GM10248 (cell line): ENCODE measurements at places on chromosomes 16 and 17.

GRCh38 chr16:54422159-54422558 lies 135.6 kb upstream of the IRX3 start:
- DNase-seq: no peak

DNA sequence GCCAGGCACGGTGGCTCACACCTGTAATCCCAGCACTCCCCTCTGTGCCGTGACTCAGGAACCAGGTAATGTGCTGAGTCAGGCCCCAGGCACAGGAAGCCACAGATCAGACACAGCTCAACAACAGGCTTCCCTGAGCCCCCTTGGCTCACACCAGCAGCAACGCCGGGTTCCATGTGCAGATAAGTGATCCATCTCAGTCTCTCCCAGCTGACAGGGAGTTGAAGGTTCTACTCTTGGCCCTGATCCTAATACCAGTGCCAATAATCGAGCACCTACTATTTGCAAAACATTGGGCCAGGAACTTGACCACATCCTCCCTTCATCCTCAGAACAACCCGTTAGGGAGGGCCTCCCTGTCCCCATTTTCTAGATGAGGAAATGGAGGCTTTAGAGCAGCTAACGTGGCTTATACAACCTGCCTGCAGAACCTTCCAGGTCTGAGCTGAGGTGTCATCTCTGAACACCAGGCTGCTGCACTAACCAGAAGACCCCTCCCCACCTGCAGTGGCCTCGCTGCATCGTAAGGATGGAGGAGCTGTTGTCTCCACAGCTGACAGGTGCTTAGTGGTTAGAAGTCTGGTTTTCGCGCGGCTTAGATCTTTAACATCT lies 64.8 kb upstream of the AMZ2 start:
- DNase-seq: peak; percentile 60

GRCh38 chr17:32623196-32623595 lies 136.4 kb downstream of the CDK5R1 start:
- DNase-seq: no peak

GRCh38 chr17:73043686-73044581 lies 48.6 kb downstream of the SLC39A11 start:
- DNase-seq: no peak

- DNase-seq: no peak
These were observed 902 bp downstream of the DLX4 start for GRCh38 chr17:49969795-49970389.

DNA sequence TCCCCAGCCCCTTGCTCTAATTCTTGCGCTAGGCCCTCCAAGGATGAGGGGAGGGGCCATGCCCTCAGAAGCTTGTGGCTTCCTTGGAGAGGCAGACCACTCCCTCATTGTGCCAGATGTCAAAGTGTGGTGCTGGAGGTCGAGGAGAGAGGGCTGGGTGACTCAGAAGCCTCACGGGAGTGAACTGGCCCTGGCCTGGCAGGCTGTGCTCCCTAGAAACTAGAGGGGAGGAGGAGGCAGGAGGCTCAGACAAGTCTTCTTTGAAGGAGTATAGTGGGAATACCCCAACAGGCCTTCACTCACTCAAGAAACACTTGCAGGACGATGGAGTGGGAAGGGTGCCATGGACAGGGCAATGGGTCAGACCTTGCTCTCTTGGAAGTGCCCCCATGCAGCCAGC lies 18.5 kb downstream of the ANKRD40 start:
- DNase-seq: no peak

DNA sequence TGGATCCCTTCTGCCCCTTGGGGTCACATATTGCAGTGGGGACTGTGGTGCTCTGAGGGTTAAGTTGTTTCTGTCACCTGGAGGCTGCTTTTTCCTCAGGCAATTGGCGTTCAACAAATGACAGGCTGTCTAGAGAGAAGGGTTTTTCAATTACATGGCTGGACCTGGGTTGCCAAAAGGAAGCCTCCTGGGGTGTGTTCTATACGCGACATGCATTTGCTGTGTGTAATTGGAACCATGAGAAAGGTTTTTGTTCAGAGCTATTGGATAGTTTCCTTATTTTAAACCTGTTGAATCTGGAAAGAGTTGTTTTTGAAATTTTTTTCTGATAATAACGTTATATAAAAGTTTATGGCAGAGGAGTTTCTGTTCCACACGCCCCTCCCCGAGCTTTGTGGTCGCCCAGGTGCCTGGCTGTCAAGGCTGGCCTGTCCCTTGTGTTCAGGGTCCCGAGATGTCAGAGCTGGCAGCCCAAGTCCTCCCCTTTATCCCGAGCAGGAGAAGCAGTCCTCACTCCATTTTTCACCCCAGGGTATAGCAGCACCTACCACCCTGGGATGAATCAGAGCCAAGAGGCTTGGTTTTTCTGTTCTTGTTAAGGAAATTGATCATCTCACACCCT lies 26.1 kb upstream of the ZNF750 start:
- DNase-seq: no peak

- DNase-seq: peak; percentile 94
These were observed at the start of gene PGAP6 for GRCh38 chr16:381789-382717. PGAP6 (minus strand) TSS chr16:381978; CDS start chr16:381821, 157 bp downstream.

DNA sequence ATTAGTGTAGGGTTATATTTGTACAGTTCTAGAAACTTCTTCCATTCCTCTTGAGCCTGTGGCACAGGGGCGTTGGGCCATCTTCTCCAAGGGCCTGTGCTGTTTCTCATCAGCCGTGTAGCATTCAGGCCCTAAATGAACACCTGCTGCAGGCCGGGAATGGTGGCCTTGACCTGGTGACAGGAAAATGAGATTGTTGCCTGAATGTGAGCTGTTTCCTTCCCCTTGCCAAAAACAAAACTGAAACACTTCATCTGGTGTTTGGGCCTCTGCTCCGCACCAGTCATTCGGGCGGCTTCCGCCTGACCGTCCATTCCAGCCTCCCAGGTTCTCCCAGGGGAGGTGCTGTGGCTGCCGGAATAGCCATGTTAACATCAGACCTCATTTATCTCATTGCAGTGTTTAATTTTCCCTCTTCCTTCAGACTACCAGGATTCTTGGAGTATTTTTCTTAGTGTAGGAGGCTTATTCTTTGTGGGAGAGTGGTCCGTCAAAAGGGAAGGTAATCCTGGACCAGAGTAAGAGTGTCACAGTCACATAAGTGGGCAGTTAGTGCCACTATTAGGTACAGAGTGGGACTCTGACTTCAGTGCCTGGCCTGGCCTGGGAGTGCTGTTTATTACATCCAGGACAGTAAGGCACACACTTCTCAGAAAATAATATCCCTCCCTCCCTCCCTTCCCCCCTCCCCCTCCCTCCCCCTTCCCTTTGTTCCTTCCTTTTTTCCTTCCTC lies 61.9 kb downstream of the WWP2 start:
- DNase-seq: peak; percentile 81

DNA sequence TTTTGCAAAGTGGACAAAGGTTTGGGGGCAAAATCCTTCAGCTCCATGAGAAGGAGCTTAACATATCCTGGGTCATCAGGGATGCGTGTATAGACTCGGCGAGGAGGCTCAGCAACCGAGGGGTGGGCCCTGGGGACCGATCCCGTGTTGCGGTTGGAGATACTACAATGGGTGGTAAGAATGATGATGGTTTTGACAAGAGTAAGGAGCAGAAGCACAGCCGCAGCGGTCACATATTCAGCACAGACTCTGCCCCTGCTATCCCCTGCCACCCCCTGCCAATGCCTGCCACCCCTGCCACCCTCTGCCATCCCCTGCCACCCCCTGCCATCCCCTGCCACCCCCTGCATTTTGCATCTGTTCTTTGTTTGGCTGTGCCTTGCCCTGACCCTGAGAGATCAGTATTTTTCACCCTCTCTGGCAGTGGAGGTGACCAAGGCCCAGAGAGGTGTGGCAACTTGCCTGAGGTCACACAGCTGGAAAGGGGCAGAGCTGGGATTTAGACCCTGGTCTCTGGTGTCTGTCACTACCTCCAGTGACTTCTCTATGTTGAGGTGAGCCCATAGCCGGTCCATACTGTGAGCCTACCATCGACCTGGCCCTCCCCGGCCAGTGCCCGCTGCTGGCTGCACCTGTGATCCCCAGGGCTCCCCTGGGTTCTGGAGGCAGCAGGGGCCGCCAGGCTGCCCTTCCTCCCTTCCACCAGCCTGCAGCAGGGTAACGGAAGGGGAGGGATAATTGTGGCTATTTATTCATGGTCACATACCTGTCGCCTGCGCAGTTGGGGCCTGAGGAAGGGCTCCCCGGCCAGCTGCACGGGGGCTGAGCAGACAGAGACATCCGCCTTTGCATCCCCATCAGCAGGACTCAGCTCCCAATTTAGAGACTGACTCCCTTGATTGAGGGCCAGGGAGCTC lies 74.9 kb upstream of the CBX4 start:
- no peak for DNase-seq

GRCh38 chr16:68276223-68276622 lies 11.9 kb downstream of the SLC7A6 start:
- DNase-seq: no peak

DNA sequence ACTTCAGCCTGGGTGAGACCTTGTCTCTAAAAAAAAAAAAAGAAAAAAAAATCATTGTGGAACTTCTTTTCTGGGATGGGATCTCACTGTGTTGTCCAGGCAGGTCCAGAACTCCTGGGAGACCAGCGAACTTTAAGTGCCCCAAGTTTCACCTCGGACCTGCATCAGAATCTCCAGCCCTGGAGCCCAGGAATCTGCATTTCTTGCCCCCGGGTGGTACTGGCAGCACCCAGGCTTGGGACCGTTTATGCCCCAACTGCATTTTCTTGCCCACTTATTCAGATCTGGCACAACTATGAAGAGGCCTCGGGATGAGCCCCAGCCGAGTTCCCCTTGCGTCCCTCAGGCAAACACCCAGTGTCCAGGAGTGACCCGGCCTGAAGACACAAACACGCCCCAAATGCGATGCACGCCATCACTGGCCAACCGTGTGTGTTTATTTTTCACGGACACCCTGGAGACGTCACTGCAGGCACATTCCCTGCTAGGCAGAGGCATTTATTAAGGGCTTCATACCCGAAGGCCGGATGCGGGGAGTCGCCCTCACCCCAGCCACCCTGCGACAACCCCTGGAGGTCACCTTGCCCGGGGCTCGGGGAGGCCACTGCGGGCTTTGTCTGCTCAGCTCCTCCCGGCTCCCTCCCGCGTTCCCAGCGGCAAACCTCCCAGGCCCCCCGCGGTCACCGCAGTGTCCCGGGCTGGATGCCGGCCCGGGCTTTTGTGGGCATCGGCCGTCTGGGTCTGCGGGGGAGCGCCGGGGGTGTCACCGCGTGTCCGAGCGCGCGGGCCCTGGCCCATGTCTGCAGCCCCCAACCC lies 684 bp upstream of the SPIRE2 start:
- DNase-seq: no peak

- DNase-seq: no peak
These were observed 1.9 kb downstream of the CDH13 start for GRCh38 chr16:82628711-82629110.

DNA sequence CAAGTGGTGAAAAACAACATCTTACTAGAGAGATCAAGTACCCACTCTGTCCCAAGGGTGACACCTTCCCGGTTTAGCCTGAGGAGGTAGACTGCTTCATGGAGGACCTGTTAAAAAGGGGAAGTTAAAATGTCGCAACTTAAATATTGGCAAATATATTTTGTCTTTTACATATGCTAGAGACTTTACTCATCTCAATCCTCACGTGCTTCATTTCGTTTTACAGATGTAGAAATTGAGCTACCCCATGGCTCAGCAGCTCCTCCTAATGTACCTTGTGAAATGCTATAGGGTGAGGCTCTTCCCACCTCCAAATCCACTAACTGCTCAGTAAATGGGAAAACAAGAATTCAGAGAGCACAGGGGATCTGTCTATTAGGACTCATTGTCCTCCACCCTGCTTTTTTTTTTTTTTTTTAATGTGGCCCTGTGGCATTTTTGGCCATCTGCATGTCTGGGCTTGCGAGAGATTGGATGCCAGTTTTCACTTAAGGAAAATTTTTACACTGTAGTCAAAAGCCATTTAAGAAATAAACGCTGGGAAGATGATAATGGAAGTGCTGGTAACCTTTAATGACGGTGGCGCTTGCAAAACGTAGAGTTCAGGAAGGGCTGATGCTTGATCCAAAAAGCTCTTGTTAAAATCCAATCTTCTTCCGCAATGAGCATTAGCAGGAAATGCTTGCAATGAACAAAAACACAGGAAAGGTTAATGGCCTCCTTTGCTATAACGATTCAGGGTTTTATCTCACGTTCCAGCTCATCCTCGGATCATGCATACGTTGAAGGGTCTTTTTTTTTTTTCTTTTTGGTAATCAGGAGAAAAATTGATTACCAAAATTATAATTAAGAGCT lies 39.8 kb downstream of the HSBP1 start:
- DNase-seq: no peak

DNA sequence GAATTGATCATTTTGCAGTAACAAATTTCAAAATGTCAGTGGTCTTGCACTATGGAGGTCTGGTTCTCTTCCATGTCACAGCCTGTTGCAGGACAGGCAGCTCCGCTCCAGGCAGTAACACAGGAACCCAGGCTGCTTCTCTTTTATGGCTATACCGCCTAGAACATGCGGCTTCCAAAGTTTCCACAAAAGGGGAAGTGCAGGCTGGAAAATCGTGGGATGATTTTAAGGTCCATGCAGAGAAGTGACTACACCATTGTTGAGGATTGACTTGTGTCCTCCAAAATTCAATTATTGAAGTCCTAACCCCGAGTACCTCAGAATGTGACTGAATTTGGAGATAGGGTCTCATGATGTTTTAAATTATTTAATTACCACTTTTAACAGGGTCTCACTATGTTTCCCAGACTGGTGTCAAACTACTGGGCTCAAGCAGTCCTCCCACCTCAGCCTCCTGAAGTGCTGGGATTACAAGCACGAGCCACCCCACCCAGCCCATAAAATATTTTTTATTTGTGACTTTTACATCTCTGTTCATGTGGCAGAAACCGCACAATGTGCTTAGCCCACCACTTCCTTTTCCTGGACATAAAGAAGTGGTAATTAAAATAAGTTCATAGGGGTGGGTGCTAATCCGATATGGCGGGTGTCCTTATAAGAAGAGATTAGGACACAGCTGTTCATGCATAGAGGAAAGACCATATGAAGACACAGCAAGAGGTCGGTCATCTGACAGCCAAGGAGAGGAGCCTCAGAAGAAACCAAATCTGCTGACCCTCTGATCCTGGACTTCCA lies 279.2 kb upstream of the RPL38 start:
- DNase-seq: no peak

- no peak for DNase-seq
These were observed 1.6 kb downstream of the HSD11B2 start for GRCh38 chr16:67432506-67432890.

- DNase-seq: peak; percentile 84
These were observed 18.8 kb upstream of the GAA start for GRCh38 chr17:80082403-80083135.

DNA sequence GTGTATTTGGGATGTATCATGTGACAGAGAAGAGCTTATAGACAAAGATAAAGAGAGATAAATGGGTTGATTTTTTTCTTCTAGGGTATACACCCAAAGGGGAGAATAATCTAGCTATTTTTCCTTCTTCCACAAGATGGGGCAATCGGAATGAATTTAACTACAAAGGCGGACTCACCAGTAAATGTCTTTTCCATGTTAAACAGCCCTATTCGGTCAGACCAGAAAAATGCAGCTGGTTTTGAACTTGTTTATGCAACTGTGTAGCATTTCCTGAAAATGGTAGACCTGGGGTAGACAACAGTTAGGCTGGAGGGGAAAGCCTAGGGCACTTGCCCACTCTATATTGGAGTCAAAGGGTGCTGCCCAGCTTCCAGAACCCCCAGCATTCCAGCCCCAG lies 477.1 kb downstream of the TOX3 start:
- DNase-seq: no peak
